ENCODE measurements at places on chromosomes 12 and 14.

DNA sequence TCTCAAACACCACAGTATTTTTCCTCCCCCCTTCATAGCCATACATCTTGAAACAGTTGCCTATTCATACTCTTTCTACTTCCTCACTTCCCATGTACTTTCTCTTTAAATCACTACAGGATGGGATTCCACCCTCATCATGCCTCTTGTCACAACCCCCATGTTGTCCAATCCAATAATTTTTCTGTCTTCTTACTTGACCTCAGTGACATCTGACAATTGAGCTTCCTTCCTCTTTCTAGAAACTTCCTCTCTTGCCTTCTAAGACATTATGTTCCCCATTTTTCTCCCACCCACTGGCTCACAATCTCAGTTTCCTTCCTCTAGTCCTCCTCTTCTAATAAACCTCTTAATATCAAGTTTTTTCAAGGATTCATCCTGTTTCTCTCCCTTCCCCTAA is 5.3 kb downstream of the C2CD5 start:
- no peak for DNase-seq

- no peak for DNase-seq
Observed at GRCh38 chr12:12720052-12720451, 2.9 kb downstream of the CDKN1B start.

- DNase-seq: no peak
Observed at GRCh38 chr14:95522556-95522955, 6.1 kb upstream of the SYNE3 start.

DNA sequence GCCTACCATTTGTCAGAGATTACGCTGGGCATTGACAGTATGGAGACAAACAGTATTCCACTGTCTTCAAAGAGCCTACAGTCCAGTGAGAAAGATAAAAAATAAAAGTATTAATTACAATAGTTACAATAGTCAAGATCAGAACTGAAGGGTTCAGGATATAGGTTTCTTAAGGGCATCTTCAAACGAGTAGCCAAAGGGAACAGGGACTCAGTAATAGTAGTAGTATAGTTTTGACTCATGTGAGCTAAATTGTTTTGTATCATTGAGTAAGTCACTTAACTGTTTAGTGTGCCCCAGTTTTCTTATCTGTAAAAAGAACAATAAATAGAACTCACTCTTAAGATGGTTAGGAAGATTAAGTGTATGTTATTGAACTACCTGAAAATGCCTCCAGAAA is 123.6 kb downstream of the METTL25 start:
- no peak for DNase-seq

GRCh38 chr12:92978607-92979006 is 49.5 kb upstream of the EEA1 start:
- DNase-seq: no peak

DNA sequence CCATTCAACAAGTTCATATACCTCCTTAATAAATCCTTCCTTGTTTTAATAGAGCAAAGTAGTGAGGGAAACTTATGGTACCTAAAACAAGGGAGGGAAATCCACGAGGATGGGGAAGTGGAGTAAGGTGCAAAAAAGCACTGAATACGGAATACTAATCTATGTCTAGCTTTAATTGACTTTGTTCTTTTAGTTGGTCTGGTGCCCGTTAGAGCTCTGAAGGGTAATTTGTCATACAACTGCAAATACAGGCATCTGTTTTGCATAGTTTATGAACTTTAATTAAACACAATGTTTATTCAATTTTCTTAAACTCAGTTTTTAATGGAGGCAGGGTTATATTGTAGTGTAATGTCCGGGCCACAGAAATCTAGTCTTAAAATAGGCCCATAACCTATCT is 67.0 kb downstream of the E2F7 start:
- DNase-seq: no peak

GRCh38 chr12:67937822-67938221 is 51.4 kb upstream of the IFNG-AS1 start:
- no peak for DNase-seq

DNA sequence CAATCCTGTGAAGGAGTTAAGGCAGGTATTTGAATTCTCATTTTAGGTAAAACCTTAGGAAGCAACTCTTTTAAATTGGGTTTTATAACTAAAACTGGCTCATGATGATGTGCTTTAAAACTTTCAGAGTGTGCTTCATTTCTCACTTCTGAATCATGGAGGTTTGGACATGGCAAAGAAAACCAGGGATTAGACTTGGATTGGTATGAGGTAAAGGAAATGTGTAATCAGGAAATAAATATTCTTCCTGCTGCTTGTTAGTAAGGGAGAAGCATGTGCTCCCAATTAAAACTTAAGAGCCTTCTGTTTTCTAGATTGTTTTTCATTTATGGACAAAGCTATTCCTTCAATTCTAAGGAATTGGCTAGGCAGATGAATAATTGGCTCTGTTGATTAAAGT is 57.4 kb downstream of the FBXO33 start:
- DNase-seq: no peak

DNA sequence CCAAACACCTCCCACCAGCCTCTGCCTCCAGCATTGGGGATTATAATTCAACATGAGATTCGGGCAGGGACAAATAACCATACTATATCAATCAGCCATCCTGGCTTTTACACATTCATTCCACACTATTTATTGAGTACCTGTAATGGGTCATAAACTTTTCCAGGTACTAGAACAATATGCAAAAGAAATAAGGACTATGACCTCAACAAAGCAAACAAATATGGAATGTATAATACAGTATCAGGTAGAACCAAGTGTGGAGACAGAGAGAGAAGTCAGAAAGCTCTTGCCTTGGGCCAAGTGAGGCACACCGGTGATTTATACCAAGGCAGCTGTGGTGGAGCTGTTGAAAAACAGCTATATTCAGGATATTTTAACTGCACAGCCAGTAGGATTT is 116.3 kb downstream of the TSPAN8 start:
- DNase-seq: no peak

- DNase-seq: no peak
Observed at GRCh38 chr12:124637581-124637981, 70.2 kb upstream of the NCOR2 start.

GRCh38 chr12:124464062-124464461 is 103.3 kb downstream of the NCOR2 start:
- DNase-seq: no peak

GRCh38 chr14:54317391-54317790 is 79.4 kb upstream of the CDKN3 start:
- no peak for DNase-seq

GRCh38 chr12:75853626-75854025 is 177.9 kb downstream of the PHLDA1 start:
- no peak for DNase-seq

DNA sequence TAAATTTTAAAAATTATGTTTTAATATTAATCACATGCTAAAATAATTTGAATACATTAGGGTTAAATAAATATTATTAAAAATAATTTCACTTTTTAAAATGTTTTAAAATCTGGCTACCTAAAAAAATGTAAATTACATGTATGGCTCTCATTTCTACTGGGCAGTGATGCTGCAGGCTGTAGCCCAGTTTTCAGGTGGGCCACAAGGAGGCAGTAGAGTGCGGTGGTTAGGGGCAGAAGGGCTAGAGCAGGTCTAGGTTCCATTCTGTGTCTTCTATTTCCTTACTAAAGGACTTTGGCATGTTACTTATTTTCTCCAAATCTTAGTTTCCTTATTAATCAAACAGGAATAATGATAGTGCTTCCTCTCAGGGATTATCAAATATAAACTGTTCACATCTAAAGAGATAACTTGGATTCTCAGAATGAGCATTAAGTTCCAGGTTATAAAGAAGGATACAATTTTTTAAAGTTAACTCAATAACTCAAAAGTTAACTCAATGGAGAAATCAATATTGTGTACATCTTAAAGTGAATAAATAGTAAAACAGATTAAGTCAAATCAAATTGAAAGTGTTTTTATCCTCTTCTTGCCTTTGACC is 54.9 kb upstream of the OVCH1 start:
- DNase-seq: peak; percentile 61

- no peak for DNase-seq
Observed at GRCh38 chr12:39813776-39814175, 194.2 kb upstream of the ABCD2 start.

- no peak for DNase-seq
Observed at GRCh38 chr12:66187036-66187435, 2.0 kb upstream of the IRAK3 start.

GRCh38 chr12:69519871-69520270 is 49.7 kb downstream of the FRS2 start:
- DNase-seq: no peak

- DNase-seq: no peak
Observed at GRCh38 chr12:109065853-109066193, 13.4 kb downstream of the USP30 start.

DNA sequence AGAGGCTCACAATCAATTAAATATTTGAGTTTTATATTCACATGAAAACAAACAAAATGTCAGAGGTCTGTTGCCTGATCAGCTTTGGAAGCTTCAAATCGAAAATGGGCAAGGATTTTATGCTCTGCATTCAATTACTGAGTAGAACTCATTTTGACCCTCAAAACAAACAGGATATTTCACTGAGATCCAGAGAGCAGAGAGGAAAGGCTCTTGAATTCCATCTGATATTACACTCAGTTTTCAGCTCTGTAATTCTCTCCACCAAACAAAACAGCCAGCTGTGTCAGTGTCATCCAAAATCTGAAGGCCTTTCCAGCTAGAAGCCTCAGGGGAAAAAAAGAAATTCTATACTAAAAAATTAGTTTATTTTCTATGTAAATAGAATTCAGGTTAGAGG is 128.6 kb upstream of the FLRT2 start:
- DNase-seq: no peak

GRCh38 chr12:15726027-15726877 is 62.9 kb downstream of the EPS8 start:
- no peak for DNase-seq

DNA sequence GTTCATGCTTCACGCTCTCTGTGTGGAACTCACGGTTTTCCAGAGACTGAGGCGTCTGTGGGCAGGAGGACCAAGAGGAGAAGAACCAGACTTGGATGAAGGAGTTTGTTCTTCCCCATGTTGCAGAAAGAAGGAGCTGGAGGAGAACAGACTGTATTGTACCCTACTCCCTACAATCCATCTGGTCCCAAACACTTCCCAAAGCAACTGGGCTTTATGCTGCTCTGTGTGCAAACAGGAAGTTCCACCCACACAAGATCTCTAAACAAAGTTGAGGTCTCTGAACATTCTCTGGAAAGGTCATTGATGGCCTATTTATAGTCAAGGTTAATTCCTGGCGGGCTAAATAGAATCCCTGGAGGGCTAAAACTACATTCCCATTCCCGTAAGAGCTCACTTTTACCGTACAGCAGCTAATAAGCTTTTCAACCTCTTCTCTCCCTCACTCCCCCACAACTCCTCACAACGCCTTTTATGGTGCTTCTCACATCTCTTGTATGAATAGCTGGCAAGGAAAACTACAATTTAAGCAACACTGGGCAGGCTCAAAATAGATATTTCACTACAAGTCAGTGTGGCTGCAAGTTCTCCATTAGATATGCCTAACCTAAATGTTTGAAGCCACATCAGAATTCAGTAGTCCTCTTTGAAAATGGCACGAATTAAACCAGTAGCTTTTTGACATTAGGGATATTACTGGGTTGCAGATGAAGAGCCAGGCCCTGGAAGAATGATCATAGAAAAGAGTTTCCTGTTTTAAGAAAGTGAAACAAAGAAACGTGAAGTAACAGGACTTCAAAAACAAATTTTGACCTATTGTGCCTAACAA is at the start of gene A2M:
TSS of gene A2M (minus strand) at position 189 of the 829 bp plus-strand sequence. CDS start at position 119, 70 bp downstream.
- DNase-seq: no peak

GRCh38 chr12:109064143-109064542 is 11.8 kb downstream of the USP30 start:
- no peak for DNase-seq

DNA sequence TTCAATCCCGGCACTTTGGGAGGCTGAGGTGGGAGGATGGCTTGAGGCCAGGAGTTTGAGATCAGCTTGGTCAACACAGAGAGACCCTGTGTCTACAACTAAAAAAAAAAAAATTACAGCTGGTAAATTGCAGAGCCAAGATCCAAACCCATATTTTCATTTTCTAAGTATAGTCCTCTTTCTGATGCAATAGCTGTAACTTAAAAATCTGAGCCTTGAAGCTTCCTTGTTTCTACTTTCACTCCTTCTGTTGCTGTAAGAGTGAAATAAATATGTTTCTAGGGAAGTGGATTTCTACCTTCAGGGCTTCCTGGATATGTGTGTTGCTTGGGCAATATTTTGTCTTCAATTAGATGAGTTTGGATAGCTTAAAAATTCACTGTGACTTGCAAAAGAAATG is 42.0 kb upstream of the PRICKLE1 start:
- no peak for DNase-seq

DNA sequence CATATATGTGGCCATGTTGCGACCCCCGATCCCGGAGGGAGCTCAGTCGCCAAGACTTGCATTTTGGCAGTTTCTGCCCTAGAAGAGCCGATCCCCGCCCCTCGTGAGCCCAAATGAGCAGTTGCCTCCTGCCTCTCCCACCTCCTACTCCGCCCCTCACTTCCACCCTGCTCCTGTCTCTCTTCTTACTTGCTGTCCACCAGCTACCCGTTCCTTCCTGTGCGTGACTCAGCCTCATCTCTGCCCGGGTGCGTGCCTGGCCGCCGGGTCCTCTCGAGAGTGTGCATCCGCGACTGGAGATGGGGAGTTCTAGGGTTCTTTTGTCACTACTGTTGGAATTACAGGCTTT is 585 bp downstream of the GPATCH2L start:
- peak; percentile 78 for DNase-seq

DNA sequence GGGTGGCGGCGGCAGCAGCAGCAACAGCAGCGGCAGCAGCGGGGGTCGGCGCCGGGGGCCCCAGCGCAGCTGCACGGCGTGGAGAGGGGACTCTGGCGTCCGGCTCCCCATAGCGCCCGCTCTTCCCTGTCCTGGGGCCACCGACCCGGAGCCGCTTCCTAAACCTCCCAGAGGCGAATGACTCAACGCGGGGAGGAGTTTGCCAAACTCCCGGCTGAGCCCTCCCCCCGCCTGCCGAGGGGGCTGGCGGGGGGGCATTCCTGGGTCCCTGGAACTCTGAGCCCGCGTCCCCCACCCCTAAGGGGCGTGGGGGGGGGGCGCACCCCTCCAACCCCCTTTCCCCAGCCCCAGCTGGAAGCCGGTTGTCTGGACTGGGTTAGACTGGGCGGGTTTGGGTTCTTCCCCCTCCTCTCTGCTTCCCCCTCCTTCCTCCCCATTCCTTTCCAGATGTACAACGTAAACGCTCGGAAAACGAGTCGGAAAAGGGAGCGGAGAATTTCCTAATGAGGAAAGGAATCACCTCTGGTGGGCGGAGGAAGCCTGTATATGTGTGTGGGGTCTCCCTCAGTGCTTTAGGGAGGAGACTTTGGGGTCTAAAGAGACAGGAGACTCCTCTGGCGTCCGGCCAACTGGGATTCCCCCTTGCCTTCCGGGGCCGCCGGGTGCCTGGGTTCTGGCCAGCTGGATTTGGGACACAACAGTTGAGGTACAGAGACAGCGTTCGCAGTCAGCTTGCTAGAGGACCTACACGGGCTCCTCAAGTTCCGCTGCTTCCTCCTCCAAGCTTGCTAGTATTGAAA is at the start of gene ITGA5:
TSS of gene ITGA5 (minus strand) at position 179 of the 800 bp plus-strand sequence. CDS start at position 111, 68 bp downstream.
- peak; percentile 54 for DNase-seq

- DNase-seq: no peak
Observed at GRCh38 chr12:76277480-76277879, 70.7 kb downstream of the BBS10 start.

All from activated naive CD4-positive, alpha-beta T cell treated with Interleukin-2 at 50 U/mL for 16 hours (primary cell).